ENCODE measurements at places on chromosomes 7 and 10.

- DNase-seq = peak; percentile 97
These were observed 12.3 kb downstream of the STX1A start for GRCh38 chr7:73707045-73707631.

DNA sequence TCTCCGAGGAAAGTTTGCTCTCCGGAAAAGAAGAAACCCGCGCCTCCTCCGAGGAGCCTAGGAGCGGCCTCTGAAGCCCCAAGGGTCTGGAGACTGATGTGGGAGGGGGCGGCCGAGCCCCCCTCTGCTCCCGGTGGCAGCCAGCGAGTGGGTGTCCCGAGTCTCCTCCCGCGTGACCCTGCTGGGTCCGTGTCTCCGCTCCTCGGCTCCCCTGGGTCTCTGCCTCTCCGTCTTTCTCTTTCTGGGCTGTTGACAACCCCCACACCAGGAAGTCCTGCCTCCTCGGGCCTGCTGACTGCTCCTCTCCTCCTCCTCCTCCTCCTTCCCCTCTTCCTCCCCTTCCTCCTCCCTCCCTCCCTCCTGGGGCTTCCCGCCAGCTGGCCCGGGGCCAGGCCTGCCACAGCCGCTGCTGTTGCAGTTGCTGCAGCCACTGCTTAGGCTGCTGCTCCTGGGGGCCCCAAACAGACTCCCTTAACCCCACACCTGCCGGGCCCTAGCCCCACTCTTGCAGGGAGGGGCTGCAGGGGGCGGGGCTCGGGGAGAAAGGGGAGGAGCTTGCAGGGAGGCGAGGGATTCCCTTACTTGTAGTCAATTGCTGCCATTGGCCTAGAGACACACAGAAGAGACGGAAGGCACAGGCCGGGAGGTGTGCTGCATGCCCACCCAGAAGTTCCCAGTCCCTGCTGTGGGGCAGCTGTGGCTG, at the start of gene TSC22D4:
TSC22D4 (minus strand) TSS at position 257 of the 703 bp plus-strand sequence. CDS start 1,176 bp downstream, outside the sequence.
- peak; percentile 83 for DNase-seq

DNA sequence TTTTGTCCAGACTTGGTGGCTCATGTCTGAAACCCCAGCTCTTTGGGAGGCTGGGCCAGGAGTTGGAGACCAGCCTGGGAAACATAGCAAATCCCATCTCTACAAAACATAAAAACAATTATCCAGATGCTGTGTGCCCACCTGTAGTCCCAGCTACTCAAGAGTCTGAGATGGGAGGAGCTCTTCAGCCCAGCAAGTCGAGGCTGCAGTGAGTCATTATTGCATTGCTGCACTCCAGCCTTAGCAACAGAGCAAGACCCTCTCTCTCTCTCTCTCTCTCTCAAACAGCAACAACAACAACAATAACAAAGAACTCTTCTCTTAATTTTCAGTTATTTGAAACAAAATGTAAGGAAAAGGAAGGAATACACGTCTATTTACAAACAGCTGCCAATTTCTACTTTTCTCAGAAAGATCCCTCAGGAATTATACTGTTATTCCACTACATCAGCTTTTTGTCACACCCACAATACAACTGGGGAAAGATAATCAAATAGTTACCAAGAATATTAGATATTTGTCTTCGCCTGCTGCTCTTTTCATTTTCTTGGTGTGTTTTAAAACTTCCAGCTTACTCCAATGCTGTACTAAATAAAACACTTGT, 5.1 kb upstream of the TSPAN12 start:
- no peak for DNase-seq

GRCh38 chr10:43453266-43453831, 16.4 kb downstream of the ZNF487 start:
- no peak for DNase-seq

- DNase-seq = no peak
These were observed 132.6 kb downstream of the CHRM2 start for GRCh38 chr7:137001041-137001440.

DNA sequence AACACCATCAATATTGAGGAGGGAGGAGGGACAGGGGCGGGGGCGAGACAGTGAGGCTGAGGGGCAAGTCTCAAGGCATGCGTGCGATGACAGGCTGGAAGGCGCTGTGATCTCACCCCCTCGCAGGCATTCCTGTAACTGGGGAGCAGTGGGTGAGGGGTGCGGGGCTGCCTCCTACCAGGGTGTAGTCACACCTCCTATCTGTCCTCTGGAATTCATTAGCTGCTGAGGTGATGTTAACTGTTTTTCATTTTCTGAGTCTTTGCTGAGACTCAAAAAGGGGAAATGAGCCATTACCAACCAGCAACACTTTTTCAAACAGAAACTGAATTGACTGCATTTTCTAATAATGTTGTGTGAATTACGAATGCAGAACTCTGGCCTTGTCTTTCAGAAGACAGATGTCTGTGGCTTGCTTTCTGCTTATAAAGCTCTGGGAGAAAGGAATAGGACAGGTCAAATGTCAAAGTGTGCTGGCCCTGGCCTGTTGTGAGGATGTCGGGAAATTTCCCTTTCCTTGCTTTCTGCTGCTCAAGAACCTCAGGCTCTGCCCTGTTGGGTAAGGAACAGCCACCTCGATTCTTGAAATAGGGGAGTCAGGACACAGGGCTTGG, 23.7 kb upstream of the CDH23 start:
- no peak for DNase-seq

DNA sequence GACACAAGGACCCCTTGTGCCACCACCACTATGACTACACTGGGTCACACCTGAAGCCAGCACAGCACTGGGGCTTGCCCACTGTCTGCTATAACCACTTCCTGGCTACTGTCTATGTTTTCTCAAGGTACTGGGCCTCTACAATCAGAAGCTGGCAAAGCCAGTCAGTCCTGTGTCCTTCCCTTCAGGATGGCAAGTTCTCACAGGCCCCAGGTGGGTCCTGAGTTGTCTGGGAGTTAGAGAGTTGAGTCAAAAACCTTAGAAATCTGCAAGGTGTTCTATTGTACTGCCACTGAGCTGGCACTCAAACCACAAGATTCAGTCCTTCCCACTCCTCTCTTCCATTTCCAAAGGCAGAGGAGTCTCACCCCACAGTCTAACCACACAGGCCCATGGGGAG, 705.5 kb downstream of the IPMK start:
- no peak for DNase-seq

GRCh38 chr10:70405037-70405824, 1.3 kb downstream of the EIF4EBP2 start:
- DNase-seq = peak; percentile 68

- DNase-seq = no peak
These were observed 59.7 kb upstream of the CDK14 start for GRCh38 chr7:90536449-90536848.

DNA sequence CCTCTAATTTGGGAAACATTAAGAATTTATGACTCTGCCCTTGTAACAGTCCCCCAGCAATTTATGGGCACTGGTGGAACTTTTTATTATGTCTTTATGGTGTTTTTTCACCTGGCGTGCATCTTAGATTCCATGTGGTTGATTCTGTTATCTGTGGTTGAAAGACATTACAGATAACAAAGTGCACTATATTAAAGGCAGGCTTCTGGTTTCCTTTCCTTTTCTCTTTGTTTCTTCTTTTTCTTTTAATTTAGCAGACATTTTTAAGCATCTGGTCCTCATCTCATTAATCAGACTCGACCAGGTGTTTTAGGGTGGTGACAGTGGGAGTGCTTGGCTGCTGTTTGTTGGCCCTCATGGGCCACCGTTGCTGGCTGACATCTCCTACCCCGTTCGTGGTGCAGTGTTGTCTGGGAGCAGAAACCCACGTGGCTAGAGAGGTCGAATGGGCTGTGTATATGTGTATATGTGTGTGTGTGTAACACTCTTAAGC, 77.4 kb downstream of the LRMDA start:
- DNase-seq = no peak

GRCh38 chr7:101916041-101916800, 98.8 kb downstream of the CUX1 start:
- DNase-seq = no peak

DNA sequence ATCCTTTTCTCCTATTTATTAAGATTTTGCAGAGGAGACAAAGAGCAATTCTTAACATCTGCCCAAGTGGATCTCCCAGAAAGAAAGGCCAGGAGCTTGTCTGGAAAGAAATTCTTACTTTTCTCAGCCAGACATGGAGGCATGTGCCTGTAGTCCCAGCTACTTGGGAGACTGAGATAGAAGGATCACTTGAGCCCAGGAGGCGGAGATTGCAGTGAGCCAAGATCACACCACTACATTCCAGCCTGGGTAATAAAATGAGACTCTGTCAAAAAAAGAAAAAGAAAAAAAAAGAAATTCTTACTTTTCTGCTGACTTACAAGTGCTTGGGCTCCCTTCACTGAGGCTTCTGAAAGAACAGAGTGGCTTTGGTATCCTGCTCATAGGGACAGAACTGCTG, 2.4 kb upstream of the CYP3A43 start:
- no peak for DNase-seq

DNA sequence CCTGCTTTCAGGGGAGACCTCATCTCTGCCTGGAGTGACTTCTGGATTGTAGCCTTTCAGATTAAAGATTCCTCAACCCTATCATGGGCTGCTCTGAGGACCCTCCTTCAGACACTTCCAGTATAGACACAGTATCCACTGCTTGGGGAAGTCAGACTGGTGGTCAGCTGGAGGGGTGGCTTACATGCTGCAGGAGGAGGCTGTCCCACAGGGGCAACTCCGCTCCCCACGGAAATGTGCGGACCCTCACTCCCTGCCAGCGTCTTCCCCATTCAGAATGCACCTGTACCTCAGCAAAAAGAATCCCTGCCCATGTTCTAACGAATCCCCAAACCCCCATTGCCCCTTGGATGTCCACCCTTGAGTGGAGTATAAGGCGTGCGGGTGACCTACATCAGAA, 95.5 kb downstream of the DOCK4 start:
- no peak for DNase-seq

- DNase-seq = no peak
These were observed 8.8 kb upstream of the SMKR1 start for GRCh38 chr7:129493555-129493954.
